Activated CD8-positive, alpha-beta memory T cell treated with anti-CD3 and anti-CD28 coated beads, Interleukin-2, amount 10 ng/mL, durations not matched to agents 7 days and 5 days (primary cell): ENCODE measurements at places on chromosomes 3 and 15. TPM values are rescaled to one million over a fixed set of nuclear protein-coding genes. Genes with fewer than 3 reads are reported as not detected.

SPINT1 gene
- 3.7 TPM for total RNA-seq

OIP5 gene
- total RNA-seq = 21.2 TPM

GALNT15 gene
- total RNA-seq = not detected

REC114 gene
- total RNA-seq = not detected

SLCO2A1 gene
- total RNA-seq = not detected

TEX55 gene
- total RNA-seq = not detected

INSYN1 gene
- total RNA-seq = not detected

NLGN1 gene
- total RNA-seq = not detected

CHRM5 gene
- total RNA-seq = not detected

CTXN2 gene
- not detected for total RNA-seq

CA12 gene
- total RNA-seq = not detected
